ENCODE measurements at places on chromosomes 5 and 9.

GRCh38 chr9:136171009-136171800, 33.7 kb downstream of the LHX3 start:
- DNase-seq, result no peak

DNA sequence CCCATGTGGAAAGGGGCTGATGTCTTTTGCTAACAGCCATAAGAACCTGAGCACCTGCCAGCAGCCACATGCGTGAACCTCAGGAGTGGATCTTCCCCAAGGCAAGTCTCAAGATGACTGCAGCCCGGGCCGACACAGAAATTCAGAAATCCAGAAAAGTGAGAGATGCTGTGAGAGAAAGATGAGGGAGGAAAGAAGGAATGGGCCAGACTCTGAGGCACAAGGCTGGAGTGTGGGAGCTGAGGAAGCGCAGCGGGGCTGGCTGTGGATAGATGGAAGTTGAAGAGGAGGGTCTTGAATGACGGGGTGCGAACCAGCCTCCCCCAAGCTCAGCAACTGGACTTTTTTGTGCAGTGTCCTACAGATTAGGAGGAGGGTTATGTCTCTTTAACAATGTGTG, 337.8 kb downstream of the GADD45G start:
- no peak for DNase-seq

GRCh38 chr9:24071091-24071490, 245.1 kb upstream of the ELAVL2 start:
- no peak for DNase-seq

- no peak for DNase-seq
These were observed 437.9 kb upstream of the PAPPA start for GRCh38 chr9:115715666-115716065.

DNA sequence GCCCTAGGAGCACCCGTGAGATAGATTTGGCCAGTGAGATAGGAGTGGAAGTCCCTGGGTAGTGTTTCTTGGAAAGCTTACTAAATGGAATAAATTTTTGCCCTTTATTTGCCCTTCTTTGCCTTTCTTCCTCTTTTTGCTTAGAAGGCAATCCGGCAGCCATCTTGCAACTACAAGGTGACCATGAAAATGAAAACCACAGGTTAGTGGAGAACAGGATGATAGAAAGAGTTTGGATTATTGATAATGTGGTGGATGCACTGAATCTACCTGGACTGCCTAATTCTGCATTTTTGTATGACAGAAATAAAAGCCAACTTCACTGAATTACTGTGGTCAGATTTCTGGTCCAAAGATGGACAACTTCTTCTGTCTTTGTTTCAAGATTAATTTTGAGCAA, 33.2 kb downstream of the TARS1 start:
- DNase-seq, result no peak

- DNase-seq, result no peak
These were observed 22.7 kb downstream of the CHD1 start for GRCh38 chr5:98905857-98906688.

DNA sequence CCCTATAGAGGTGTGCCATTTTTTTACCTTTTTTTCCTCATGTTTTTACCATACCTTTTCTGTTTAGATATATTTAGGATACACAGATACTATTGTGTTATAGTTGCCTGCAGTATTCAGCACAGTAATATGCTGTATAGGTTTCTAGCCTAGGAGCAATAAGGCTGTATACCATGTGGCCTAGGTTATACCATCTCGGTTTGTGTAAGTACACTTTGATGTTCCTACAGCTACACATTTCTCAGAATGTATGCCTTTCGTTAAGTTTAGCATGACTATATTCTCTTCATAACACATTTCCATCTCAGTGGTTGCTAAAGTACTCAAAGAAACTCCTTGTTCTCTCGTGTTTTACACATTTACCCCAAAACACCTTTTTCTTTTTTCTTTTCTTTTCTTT, 23.0 kb downstream of the UBE2D2 start:
- DNase-seq, result no peak
